Stimulated activated CD8-positive, alpha-beta memory T cell treated with anti-CD3 and anti-CD28 coated beads, Interleukin-4, amount 100 ng/mL, for 48 hours (primary cell): ENCODE measurements at places on chromosomes 16 and 17.
A peak's percentile ranks its signal among the peaks of the same experiment; 100 is the strongest.

DNA sequence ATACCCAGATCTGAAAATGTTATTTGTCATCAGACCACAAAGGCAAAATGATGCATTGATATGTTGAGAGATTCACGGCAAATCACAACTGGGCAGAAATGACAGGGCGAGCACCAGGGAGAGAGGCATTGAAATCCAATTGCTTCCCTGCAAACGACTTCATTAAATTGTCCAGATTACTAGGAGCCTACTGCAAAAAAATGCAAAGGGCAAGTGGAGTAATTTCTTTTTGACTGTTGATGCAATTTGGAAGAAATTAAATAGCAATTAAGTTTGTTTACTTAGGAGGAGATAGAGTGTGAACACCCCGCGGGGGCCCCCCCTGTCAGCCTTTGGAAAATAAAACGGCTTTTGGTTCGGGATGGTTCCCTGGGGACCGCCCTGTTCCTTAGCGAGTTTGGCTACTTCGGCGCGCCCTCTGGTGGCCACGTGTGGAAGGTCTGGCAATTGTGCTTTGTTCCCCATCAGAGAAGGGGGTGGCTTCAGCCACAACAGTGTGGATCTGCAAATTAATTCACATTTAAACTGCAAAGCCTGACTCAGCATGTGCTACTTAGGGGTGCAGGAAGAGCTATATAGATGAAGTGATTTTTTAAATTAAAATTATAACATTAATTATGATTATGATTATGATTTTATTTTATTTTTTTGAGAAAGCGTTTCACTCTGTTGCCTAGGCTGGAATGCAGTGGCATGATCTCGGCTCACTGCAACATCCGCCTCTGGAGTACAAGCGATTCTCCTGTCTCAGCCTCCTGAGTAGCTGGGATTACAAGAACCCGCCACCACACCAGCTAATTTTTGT, 14.5 kb upstream of the TMC7 start:
- peak; percentile 91 for DNase-seq

DNA sequence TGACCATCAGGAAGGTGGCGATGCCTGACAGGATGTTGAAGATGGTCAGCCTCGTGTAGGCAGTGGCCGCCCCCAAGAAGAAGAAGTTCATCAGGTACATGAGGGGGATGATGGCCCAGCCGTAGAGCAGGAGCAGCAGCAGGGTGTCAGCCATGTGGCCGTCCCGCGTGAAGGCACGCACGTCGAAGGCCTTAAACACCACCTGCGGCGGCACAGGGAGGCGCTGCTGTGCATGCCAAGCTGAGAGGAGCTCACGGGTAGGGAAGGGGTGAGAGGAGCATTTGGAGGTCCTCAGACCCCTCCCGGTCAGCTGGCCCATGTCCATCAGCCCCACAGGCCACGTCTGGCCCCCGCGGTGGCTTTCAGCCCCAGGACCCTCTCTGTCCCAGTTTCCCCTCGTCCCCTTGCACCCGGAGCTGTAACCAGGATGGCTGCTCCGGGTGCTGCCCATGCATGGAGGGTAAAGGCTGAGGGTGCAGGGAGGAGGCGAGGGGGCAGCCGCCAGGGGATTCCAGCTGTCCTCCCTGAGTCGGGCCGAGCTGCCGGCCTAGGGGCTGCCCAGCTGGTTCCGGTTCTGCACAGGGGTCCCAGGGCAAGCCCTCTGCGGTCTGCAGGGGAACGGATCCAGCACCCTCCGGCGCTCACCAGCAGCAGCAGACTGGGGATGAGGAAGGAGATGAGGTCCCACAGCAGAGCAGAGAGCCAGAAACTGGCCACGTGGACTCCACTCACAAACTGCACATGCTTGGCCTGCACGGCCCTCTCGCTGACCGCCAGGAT, 17.1 kb upstream of the RNPS1 start:
- no peak for DNase-seq

DNA sequence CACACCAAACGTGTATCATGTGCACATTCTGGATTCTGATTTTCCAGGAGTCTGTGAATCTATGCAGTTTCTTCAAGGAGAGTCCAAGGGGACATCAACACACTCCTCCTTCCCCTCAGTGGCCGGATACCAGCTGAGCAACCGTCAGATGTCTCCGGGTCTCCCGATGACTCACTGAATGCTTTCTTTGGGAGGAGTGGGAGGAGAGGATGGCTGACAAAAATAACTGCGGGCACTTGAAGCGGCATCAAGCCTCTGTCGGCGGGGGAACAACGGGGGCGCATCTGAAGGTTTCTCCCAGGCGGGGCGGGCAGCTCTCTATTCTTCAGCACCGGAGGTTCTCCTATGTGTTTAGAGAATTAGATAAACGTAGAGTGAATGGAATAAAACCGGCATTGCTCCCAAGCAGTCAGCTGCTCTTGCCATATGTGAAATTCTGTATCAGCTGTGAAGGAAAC, 24.6 kb upstream of the LRRC75A start:
- DNase-seq, result no peak

GRCh38 chr16:14449790-14450480, 180.1 kb downstream of the PARN start:
- no peak for DNase-seq

GRCh38 chr16:49839017-49839825, 16.7 kb downstream of the ZNF423 start:
- DNase-seq, result no peak

DNA sequence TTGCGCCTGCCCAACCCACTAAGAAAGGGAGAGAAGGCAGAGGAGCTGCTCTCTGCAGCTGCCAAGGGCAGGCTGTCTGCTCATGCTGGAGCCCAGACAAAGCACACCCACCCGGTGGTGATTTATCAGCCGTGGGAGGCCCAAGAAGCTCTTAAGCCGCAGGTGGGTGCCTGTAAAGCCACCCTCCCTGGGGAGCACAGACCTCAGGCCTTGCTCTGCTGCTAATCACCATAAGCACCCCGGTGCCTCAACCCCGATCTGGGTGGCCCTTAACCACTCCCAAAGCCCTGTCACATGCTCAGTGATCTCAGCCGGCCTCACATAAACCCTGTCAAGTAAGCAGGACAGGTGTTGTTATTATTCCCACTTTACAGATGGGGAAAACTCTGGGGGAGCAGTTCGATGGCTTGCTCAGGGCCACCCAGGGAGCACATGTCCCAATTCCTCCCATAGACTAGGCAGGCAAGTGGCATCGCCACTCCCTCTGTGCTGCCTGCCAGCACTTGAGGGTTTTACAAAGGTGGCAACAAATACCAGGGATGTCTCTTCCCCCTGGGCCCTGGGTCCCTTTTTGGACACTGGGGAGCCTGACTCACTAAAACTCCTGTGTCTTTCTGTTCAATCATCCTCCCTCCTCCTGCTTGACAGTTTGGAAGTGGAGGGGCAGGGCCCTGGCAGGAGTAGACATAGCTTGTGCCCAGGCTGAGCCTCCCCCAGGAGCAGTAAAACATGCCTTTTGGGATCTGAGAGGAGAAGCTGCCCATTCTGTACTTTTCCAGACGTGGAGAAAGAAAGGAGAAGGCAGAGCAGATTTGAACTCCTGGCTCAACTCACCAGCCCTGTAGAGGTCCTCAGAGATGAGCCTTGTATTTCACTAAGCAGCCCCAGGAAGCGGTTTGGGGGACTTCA, 299.3 kb downstream of the SOX9 start:
- no peak for DNase-seq

GRCh38 chr17:28385406-28385805, 13.9 kb downstream of the SARM1 start:
- peak; percentile 44 for DNase-seq

DNA sequence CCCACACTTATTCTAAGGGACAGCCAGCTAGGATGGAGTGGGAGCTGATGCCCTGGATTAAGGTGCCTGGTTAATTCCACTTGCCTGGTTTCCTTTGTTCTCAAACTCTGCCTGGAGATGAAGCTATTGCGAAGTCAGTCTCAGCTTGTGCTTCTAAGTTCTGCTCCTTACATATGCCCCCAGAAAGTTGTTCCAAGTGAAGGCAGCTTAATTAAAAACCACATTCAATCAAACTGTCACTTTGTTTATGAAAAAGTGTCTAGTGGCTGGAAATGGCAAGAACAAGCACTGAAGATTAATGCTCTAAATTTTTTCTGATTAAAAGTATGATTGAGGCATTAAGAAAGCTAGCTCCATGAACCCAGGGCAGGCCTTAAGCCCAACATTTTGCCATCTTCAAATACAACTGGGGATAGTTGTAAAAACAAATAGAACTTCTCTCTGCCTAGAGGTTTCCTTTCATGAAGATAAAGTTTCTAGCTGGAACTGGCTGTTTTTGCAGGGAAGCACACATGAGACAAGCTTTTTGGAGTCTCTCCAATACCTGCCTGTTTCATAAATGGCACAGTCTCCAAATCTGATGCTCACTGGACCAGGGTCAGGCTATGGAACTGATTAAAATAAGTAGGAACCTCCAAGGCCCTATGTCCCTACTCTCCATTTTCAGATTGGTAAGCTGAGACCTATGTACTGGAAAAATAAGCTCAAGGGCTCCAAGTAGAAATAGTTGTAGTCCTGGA, 100.9 kb downstream of the GRIN2A start:
- DNase-seq, result no peak

DNA sequence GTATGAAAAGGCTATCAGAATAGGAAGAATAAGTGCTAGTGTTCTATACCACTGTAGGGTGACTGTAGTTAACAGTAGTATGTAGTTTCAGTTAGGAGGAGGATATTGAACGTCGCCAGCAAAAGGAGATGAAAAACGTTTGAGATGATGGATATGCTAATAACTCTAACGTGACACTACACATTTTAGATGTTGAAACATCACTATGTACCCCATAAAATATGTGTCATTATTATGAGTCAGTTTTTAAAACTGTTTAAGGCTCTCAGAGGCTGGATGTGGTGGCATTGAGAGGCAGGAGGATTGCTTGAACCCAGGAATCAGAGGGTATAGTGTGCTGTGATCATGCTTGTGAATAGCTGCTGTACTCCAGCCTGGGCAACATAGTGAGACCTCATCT, 31.8 kb downstream of the UBN1 start:
- no peak for DNase-seq

- peak; percentile 54 for DNase-seq
Observed at GRCh38 chr17:9645851-9646545, 681 bp downstream of the USP43 start.

GRCh38 chr17:42050393-42051012, at the start of gene C17orf113:
C17orf113 (minus strand) TSS chr17:42050601; CDS start chr17:42043376, 7,225 bp downstream.
- peak; percentile 63 for DNase-seq

DNA sequence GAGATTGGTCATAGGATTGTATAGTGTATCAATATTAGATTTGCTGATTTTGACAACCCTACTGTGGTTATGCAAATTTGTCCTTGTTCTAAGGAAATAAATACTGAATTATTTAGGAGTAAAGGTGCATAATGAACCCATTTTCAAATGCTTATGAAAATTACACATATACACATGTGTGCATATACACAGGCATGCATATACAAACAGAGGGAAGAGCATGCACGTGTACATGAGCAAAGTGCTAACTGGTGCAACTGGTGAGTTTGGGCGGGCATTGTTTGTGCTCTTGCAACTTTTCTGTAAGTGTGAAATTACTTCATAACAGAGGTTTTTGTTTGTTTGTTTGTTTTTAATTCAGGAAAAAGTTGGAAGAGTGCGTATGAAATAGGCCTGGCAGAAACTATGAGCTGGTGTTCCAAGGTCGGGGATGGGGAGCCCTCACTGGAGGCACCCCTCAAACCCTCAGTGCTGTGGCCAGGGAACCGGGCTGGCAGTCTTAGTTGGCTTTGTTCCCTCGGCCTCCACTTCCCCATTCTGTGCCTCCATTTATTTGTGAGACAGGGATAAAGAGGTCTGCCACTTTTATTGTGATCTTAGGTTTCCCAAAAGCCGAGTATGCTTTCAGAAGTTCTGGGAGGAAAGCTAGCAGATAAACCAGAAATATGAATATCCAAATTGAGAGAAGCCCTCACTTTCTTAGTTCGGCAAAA, 5.8 kb downstream of the DEXI start:
- no peak for DNase-seq

GRCh38 chr17:8375738-8376259, 705 bp downstream of the KRABD2 start:
- DNase-seq, result no peak
